ENCODE measurements at places on chromosomes 4 and X.

- DNase-seq, result no peak
These were observed 472.8 kb downstream of the TMA16 start for GRCh38 chr4:163967263-163967662.

DNA sequence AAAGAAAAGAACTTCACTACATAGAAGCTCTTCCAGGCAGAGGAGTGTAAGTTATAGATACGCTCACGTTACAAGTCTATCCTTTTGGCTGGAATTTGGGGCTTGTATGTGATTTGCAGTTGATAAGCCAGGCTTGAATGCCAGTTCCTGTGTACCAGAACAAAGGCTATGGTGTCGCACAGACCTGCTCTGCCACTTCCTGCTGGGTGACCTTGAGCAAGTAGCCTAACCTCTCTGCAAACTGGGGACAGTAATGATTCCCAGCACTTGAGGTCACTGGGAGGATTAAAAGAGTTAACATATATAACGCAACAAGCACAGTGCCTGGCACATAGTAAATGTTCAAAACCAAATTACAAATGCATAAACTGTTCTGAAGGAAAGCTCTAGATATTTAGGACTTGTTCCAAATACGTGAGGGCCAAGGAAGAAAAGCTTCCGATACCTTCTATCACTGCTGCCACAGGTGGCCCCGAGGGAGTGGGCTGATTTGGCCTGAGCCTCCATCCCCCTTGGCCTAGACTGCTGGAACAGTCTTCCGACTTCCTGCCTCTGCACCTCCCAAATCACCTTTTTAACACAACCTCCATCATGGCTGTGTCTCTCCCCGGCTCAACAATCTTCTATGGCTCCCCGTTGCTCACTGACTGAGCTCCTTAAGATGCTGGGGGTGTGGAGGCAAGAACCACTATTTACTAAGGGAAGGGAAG, 1.3 kb upstream of the SOWAHD start:
- DNase-seq, result no peak

DNA sequence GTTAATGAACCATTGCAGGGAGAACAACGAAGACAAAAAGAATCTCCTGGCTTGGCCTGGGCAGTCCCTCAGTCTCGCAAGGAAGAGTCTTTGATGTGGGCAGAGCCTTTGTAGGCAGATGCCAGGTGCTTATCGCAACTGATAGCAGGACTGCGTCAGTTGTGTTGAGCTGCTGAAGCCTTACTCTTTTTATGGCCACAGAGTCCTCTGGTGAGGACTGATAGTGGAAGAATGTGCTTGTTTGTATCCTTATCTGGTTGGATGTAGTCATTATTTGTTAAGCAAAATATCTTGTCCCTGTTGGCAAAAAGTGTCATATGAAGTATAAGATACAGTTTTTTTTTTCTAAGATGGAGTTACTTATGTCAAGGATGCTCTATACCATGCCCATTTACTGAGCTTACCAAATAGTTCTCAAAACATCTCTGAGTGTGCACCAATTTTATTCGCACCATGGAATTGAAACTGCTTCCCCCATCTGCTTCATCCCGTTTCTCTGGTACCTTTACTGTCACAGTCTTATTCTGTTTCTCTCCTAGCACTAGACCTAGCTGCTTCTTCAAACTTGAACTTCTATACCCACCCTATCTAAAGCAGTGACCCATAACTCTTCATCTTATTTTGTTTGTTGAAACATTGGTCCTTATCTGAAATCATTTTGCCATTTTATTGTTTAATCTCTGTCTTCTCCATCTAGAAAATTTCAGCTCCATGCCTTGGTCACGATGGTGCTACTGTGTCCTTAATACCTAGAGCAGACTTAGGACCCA, 47.0 kb upstream of the SPRY1 start:
- DNase-seq, result no peak

- DNase-seq, result no peak
These were observed 547 bp downstream of the GUCY1A1 start for GRCh38 chr4:155667222-155667567.

DNA sequence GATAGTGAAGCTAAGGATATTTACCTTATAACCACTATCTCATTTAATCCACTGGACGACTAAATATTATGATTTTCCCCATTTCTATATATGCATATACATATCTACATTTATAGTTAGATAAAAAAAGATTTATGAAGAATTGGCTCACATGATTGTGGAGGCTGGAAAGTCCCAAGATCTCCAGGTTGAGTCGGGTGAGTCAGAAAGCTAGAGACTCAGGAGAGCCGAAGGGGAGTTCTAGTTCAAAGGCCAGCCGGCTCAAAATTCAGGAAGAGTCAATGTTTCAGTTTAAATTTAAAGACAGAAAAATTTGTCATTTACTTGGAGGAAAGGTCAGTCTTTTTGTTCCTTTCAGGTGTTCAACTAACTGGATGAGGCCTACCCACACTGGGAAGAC, 158.2 kb upstream of the CPEB2 start:
- no peak for DNase-seq

- no peak for DNase-seq
These were observed 7.8 kb downstream of the RBM47 start for GRCh38 chr4:40621592-40622512.

GRCh38 chr4:76963131-76963750, 13.7 kb downstream of the SEPTIN11 start:
- no peak for DNase-seq

DNA sequence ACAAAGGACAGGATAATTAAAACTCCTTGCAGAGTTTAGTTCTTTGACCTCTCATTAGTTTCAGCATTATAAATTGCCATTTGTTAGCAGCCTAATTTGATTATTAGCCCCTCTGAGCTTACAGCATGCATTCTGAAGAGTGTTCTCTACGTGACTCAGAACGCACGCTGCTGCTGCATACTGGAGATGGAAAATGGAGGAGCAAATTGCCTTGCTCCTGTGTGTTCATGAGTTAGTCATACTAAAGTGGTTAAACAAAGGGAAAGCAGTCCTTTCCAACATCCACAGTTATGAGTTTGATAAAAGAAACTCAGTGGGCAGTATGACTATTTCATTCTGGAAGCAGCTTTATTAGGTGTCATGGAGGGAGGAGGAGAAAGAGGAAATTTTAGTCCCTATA, 922.5 kb downstream of the RPA4 start:
- DNase-seq, result no peak

GRCh38 chr4:94550352-94550751, 98.6 kb downstream of the PDLIM5 start:
- DNase-seq, result no peak

- DNase-seq, result no peak
These were observed 876 bp downstream of the KLHL2 start for GRCh38 chr4:165208221-165208652.

DNA sequence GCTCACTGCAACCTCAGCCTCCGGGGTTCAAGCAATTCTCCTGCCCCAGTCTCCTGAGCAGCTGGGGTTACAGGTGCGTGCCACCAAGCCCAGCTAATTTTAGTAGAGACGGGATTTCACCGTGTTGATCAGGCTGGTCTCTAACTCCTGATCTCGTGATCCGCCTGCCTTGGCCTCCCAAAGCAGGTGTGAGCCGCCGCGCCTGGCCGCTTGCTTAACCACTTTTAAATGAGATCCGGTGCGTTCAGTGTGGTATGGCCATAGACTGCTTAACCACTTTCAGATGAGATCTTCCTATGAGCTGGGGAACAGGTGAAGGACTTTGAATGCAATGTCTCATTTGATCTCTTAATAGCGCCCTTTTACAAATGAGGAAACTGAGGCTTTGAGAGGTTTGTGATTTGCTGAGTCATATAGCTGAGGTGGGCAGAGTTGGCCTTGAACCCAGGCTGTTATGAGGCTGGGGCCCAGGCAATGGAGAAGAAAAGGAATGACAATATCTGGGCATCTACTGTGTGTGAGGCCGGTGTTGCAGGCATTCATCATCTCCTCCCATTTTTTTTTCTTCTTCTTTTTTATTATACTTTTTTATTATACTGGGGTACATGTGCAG, 41.9 kb upstream of the NSG1 start:
- DNase-seq, result no peak

DNA sequence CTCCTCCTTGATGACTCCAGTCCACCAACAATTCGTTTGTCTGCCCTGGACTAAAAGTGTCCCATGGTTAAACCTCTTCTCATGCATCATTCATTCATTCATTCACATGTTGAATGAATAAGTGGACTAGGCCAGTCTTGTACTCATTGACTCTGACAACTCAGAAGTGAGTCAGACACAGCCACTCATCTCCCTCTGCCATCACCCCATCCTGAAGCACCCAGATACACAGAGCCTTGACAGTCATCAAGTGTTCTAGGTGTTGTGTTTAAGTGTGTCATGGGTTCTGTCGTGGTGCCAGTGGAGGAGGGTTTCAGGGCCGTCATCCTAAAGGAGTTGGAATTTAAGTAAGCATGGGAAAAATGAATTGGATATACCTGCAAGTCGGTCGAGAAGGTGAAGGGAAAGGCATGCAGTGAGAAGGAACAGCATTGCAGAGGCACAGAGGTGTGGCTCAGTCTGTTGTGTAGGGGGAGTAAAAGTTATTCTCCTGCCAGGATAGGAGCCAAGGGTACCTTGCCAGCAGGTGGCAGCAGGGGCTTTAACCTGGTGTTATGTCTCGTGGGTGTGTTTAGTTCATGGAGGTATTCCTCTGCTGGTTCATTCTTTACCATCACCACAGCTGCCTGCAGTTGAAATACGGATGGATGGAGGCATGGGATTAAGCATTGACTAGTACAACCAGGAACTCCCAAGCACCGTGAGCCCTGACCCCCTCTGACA, 18.3 kb downstream of the MAGED2 start:
- DNase-seq, result no peak

- DNase-seq, result no peak
These were observed 18.9 kb upstream of the SH3KBP1 start for GRCh38 chrX:19906293-19906692.

DNA sequence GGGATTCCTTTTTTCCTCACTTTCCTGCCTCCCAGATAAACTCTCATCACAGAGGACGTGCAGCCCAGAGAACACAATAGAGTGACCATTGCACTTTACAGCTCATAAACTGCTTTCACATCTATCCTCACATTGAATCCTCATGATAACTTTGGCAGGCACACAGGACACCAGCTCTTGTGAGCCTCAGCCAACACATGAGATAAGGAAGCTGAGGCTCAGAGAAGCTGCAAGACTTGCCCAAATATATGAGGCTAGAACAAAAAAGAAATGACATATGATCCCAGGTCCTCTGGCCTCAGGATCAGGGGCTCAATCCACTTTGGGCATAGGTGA, 85.0 kb upstream of the CPEB2 start:
- no peak for DNase-seq

GRCh38 chr4:93878566-93878965, 50.0 kb downstream of the ATOH1 start:
- no peak for DNase-seq

DNA sequence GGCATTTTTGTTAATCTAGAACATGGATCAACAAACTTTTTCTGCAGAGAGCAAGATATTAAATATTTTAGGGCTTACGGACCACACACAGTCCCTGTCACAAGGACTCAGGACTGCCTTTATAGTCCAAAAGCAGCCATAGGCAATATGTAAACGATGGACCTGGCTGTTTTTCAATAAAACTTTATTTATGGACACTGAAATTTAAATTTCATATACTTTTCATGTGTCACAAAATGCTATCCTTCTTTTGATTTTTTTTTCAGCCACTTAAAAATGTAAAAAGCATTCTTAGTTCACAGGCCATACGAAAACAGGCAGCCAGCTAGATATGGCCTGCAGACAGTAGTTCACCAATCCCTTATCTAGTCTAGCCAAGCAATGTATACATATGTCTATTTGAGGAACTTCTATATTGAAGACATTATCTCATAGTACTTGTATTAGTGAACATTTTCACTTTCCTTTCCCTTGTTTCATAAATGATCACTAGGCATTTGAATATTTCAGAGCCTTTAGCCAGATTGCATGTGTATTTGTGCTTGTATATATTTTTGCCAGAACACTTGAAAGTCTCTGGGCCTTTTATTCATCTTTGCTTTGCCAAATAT, 350.9 kb downstream of the RPA4 start:
- DNase-seq, result no peak

- DNase-seq, result no peak
These were observed 251.2 kb downstream of the PAPSS1 start for GRCh38 chr4:107468812-107469211.

DNA sequence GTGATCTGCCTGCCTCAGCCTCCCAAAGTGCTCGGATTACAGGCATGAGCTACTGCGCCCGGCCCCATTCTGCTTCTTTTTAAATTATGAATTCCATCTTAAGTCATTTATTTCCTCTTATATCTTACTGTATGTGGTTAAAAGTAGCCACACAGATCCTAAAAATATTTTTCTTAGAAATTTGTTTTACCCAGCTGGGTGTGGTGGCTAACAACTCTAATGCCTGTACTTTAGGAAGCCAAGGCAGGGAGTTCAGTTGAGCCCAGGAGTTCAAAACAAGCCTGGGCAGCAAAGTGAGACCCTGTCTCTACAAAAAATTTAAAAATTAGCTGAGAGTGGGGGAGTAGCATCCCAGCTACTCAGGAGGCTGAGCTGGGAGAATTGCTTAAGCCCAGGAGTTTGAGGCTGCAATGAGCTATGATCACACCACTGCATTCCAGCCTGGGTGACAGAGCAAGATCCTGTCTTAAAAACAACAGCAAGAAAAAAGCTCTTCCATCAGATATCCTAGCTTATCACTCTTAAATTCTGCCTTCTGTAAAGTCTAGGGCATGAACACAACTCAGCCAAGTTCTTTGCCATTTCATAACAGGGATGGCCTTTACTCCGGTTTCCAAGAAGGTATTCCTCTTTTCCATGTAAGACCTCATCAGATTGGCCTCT, 15.1 kb upstream of the AFF1 start:
- no peak for DNase-seq

GRCh38 chr4:152189451-152190179, 346.3 kb downstream of the FBXW7 start:
- DNase-seq, result no peak

DNA sequence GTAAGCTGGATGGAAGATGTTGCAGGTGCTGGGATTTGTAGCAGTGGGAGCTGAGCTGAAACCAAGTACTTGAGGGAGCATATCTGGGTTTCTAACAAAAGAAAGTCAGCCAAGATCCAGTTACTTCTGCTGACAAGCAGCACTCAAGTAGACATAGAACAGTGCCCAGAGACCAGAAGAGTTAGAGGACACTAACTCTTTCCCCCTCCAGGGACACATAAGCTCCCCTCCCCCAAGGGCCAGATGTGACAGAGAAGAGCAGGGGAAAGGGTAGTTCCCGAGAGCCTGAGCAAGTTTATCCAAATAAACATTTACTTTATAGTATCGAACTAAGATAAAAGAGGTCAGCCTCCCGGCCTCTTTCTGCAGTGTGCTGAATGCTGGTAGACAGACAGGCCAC, 12.2 kb downstream of the TRPC3 start:
- no peak for DNase-seq

GRCh38 chrX:150406596-150406995, 43.5 kb downstream of the MAMLD1 start:
- DNase-seq, result no peak

- no peak for DNase-seq
These were observed 14.1 kb downstream of the CD99 start for GRCh38 chrX:2705046-2705832.

- DNase-seq, result no peak
These were observed 194.8 kb upstream of the RASGEF1B start for GRCh38 chr4:81666491-81666890.

Measured in activated CD8-positive, alpha-beta memory T cell treated with anti-CD3 and anti-CD28 coated beads for 4 hours (primary cell).